Renal cortex interstitium (tissue), 15 donors: ENCODE measurements at places on chromosomes 2 and 18. TPM values are rescaled to one million over a fixed set of nuclear protein-coding genes. Genes with fewer than 3 reads are reported as not detected.
A peak's percentile ranks its signal among the peaks of the same experiment; 100 is the strongest.

The ZNF385B gene
- polyA plus RNA-seq, result 18.5 TPM

The C2orf68 gene
- 81.2 TPM for polyA plus RNA-seq

- DNase-seq, result peak; percentile 68
Measured at GRCh38 chr2:235050980-235051351, 99.1 kb downstream of the SH3BP4 start.

DNA sequence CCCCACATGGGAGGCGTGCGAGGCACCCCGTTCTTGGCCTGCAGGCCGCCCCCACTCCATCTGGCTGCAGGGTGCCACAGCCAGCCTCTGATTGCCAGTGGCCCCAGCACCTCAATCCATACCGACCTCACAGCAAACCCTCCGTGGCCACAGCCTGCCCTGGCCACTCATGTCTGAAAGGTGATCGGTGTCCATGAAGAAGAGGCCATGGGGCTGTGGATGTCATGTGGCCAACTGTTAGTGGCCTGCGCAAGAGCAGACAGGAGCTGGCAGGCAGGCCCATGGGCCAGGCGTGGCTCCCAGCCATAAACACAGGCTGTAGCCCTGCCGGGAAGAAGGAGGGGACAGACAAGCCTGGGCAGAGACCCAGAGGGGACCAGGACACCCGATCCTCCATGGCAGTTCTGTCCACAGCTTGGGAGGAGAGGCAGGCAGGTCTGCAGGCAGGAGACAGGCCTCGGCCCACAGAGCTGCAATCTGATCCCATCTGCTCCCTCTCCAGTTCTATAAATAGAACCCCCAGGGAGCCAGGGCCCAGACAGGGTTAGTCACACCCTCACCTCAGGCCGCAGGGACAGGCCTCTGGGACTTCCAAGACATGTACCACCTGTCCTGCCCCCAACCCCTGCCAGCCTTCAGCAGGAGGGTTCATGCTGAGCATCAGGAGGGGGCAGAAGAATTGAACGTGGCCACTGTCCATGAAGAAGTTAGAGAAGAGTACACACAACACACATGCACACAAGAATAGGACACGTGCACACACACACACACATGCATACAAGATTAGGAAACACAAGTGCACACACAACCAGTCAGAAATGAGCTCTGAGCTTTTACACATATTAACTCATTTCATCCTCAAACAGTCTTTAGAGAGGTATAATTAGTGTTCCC lies 16.9 kb downstream of the STEAP3 start:
- no peak for DNase-seq

DNA sequence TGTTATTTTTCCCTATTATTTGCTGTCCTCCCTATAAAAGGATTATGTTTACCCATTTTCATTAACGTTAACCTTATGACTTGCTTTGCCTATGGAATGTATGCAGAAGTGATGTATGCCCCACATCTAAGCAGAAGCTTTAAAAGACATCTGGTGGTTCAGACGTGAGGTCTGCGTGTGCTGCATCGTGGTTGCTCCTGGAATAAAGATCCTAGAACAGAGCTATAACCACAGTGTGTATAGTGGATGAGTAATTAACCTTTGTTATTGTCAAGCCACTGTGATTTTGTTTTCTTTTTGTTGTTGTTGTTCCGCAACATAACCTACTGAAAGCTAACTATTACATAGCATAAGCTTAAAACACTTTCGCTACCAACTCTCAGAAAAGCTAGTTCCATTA lies 20.9 kb upstream of the CFAP36 start:
- no peak for DNase-seq

DNA sequence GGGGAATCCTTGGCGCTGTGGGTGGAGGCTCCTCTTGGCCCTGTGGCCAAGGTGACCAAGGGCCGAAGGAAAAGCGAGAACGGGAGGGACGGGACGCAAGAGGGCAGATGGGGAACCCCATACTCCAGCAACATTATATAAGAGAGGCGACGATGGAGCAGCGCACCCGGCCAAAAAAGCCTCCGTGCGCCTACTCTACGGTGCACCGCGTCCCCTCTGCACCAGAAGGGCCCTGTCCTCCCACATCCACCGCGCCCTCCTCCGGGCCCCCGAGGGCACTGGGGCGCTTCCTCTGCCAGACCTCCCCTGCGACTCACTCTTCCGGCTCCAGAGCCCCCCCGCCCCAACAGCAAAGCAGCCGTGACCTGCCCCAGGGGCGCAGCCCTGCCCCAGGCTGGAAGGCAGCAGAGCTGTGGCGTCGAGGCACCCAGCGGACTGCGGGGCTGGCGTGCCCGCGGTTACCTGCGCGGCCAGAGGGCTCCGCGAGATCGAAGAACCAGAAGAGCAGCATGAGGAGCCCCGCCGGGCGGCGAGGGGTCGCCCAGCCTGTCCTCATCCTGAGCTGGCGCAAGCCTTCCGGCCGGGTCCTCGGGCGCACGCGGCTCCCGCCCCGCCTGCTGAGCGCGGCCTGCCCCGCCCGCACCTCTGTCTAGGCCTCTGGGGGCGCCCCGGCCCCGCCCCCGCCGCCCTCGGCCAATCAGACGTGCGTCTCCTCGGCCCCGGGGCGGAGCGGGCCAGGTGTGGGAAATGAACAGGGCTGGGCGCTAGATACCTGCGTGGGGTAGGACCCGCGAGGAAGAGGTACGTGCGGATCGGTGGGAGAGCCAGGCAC lies 106.3 kb upstream of the CD302 start:
- no peak for DNase-seq

The CCBE1 gene
- polyA plus RNA-seq, result 28.0 TPM
